ENCODE measurements at places on chromosomes 12 and 14.

DNA sequence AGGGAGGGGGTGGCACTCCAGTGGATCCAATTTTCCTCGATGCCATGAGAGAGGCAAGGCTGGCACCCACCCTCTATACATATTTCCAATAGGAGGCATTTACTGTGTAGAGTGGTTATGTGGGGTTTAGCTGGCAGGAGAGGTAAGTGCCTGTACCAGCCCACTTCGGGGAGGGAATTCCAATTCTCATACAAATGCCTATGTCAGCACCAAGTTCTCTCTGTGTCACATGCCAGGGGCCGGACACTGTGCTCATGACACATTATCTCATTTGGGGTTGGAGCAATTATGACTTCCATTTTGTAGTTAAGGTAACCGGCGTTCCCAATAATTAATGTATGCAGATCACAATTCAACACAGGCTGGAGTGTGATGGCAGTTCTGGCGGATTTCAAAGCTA is 284.3 kb downstream of the KSR2 start:
- H3K27me3 ChIP-seq, result no peaks in the 10 kb centered on the region
- H3K4me1 ChIP-seq, result no peaks in the 10 kb centered on the region
- no peak overlapping the region for H3K4me3 ChIP-seq
- DNase-seq, result no peak
- no peaks in the 10 kb centered on the region for H3K36me3 ChIP-seq

DNA sequence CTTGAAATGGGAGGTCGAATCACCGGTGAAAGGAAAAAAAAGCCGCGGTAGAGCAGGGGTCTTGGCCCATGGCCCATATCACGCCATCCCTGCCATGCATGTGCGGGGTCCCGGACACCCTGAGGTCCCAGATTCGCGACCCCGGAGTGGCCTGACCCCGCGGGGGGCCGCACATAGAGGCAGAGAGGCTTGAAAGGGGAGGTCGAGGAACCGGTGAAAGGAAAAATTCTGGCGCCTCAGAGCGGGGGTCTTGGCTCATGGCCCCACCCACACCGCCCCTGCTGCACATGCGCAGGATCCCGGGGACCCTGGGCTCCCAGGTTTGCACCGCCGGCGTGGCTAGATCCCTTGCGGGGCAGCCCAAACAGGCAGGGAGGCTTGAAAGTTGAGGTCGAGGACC is 319.8 kb downstream of the ALG10 start:
- no peak for DNase-seq
- H3K4me1 ChIP-seq, result no peaks in the 10 kb centered on the region
- H3K4me3 ChIP-seq, result no peak overlapping the region
- H3K27ac ChIP-seq, result no peak overlapping the region

- no peaks in the 10 kb centered on the region for H3K27me3 ChIP-seq
- H3K4me1 ChIP-seq, result peaks cover 36% of the 10 kb centered on the region
- no peak for DNase-seq
- H3K36me3 ChIP-seq, result no peaks in the 10 kb centered on the region
These were observed 117.2 kb downstream of the TTC7B start for GRCh38 chr14:90699016-90699415.

DNA sequence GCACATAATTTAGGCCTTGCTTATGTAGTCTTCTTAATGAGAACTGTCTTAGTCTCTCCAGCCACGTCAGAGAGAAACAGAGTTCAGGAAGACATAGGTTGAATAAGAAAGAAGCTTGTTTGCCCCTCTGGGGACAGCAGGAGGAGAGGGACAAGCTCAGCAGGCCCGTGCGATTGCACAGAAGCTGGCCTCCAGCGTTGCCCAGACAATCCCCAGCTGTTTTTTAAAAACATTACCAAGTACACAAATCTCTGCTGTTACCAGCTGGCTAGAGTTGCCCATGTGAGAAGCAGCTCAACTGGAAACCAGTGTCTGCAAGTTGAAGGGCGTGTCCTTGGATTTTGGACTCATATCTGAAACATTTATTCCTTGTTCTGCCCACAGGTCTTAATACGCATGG is 232.6 kb downstream of the EFCAB11 start:
- H3K27ac ChIP-seq, result no peak overlapping the region
- no peak overlapping the region for H3K4me3 ChIP-seq
- H3K36me3 ChIP-seq, result no peaks in the 10 kb centered on the region
- DNase-seq, result no peak
- H3K4me1 ChIP-seq, result no peaks in the 10 kb centered on the region

DNA sequence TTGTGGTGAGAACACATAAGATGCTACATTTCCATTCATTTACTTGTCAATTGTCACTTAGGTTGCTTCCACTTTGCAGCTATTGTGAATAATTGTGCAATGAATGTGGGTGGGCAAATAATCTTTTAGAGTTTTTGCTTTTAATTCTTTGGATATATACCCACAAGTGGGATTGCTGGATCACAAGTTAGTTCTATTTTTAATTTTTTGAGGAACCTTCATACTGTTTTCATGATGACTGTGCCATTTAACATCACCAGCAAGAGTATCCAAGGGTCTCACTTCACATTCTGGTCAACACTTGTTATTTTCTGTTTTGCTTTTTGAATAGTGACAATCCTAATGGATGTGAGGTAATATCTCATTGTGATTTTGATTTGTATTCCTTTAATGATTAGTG is 10.5 kb downstream of the CLEC6A start:
- DNase-seq, result no peak
- no peaks in the 10 kb centered on the region for H3K4me1 ChIP-seq
- no peaks in the 10 kb centered on the region for H3K36me3 ChIP-seq
- H3K27me3 ChIP-seq, result no peaks in the 10 kb centered on the region
- H3K27ac ChIP-seq, result no peak overlapping the region

GRCh38 chr12:72203764-72204335 is 68.3 kb upstream of the TRHDE start:
- H3K36me3 ChIP-seq, result no peaks in the 10 kb centered on the region
- no peak overlapping the region for H3K27ac ChIP-seq
- H3K4me1 ChIP-seq, result no peaks in the 10 kb centered on the region
- no peak for DNase-seq
- H3K27me3 ChIP-seq, result no peaks in the 10 kb centered on the region

DNA sequence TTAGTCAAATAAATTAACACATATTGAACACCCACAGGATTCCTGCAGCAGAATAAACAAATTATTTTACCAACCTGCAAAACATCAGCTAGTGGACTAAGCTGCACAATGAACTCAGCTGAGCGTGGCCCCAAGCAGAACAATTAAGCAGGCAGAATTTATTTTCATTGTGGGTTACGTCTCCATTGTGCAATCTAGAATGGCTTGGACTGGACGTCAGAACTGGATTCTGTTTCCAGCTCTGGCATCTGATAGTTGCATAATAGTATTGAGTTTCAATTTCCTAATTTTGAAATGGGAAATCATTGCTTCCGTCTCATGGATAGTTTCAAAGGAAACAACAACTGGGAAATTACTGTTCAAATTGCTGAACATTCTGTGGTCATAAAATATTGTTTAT is 35.5 kb upstream of the RERG start:
- DNase-seq, result peak; percentile 69
- no peak overlapping the region for H3K27ac ChIP-seq
- H3K4me1 ChIP-seq, result no peaks in the 10 kb centered on the region
- H3K27me3 ChIP-seq, result no peaks in the 10 kb centered on the region
- no peaks in the 10 kb centered on the region for H3K36me3 ChIP-seq
- no peak overlapping the region for H3K4me3 ChIP-seq

DNA sequence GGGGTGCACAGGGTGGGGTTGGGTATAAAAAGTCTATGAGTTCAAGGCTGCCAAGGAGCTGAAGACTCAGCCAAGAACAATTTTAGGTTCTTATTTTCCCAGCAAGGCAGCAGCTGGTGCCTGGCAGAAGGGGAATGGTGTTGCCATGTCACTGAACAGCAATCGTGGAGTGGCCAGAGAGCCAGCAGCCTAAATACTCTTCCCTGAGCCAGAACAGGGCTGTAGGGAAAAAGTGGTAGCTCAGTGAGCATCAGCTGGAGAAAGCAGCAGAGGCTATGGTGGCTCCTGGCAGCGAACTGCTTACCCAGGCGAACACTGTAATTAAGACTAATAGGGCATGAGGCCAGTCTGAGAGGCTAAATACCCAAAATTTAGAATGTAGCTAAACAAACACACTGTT is 334.9 kb downstream of the RMST start:
- no peak overlapping the region for H3K4me3 ChIP-seq
- no peak overlapping the region for H3K27ac ChIP-seq
- no peaks in the 10 kb centered on the region for H3K4me1 ChIP-seq
- no peaks in the 10 kb centered on the region for H3K36me3 ChIP-seq

- no peak for DNase-seq
- no peak overlapping the region for H3K27ac ChIP-seq
- no peak overlapping the region for H3K4me3 ChIP-seq
- peaks cover 41% of the 10 kb centered on the region for H3K4me1 ChIP-seq
- no peaks in the 10 kb centered on the region for H3K27me3 ChIP-seq
These were observed 1.5 kb upstream of the VAMP1 start for GRCh38 chr12:6471989-6472360.

DNA sequence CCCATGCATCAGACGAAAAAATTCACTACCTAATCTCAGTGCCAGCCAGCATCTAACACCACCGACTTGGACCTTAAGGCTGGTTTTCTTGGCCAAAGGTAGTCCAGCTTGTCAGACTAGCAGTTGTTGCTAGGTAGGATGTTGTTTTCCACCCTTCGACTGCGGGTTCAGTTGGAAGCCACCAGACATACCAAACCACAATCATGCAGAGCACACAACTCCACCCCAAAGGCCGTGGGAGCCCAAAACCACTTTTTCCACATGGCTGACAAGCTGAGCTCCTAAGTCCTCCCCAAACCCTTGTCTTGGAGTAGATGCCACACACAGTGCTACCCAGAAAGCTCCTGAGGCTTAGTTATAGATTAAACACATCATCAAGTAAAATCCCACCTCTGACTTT is 46.8 kb downstream of the LRIG3 start:
- H3K36me3 ChIP-seq, result peaks cover 44% of the 10 kb centered on the region
- no peak overlapping the region for H3K27ac ChIP-seq
- no peaks in the 10 kb centered on the region for H3K27me3 ChIP-seq
- H3K4me3 ChIP-seq, result no peak overlapping the region
- H3K4me1 ChIP-seq, result no peaks in the 10 kb centered on the region

- no peaks in the 10 kb centered on the region for H3K27me3 ChIP-seq
- H3K27ac ChIP-seq, result no peak overlapping the region
- H3K4me1 ChIP-seq, result no peaks in the 10 kb centered on the region
- no peaks in the 10 kb centered on the region for H3K36me3 ChIP-seq
- H3K4me3 ChIP-seq, result no peak overlapping the region
- DNase-seq, result no peak
These were observed 28.2 kb downstream of the TTC8 start for GRCh38 chr14:88852632-88853031.

- DNase-seq, result no peak
- no peaks in the 10 kb centered on the region for H3K36me3 ChIP-seq
These were observed 413 bp downstream of the LRP6 start for GRCh38 chr12:12266389-12266872.

DNA sequence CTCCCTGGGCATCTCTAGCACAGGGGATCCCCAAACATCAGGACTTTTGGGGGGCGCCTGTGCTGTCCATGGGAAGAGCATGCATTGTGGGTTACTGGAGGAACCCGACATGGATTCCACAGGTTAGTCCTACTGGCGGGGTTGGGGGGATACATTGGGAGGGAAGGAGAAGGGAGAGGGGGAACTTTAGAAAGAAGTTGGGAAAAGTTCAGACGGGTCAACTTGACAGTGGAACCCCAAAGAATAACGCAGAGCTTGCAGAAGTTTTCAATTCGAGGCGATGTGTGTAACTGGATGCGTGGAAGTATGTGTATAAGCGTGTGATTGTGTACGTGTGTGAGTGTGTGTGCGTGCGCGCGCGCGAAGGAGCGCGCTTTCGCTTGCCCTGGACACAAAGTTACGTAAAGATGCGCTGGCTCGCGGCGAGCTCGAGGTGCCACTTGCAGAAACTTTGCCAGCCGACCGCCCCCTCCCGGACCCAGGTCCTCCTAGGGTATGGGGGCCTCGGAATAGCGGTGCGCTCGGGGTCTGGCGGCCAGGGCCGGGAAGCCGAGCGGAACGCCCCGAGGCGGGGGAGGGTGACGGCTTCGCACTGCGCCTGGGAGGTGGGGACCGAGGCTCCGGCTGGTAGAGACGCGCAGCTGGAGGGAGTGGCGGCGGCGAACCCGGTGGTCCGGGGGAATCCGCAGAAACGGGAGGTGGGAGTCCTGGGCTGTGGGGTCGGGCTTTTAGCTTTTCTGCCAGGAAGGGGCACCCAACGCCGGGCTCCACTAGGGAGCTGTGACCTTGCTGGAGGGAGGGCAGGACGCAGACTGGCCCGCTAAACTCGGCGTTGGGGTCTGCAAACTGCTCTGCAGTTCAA is 669 bp downstream of the RFX4 start:
- peak overlapping the region; percentile 19 for H3K4me3 ChIP-seq
- H3K27ac ChIP-seq, result no peak overlapping the region
- H3K27me3 ChIP-seq, result peaks cover 100% of the 10 kb centered on the region
- H3K4me1 ChIP-seq, result no peaks in the 10 kb centered on the region

DNA sequence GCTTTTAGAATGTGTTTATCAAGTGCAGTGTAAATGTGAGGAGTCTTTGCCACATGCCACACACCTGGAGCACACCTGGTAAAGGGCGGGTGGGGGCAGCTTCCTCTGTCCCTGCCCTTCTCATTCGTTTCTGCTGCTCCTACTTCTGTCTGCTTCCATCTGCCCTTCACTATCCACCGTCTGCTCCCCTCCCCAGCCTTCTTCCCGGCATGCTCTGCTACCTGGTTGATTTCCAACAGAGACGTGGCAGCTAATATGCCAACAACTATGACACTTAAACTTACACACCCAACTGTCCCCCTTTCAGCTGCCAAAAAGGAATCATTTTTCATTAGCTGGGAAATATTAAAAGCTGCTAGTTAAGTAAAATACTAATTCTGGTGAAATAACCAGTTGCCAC is 9.1 kb upstream of the CARMIL3 start:
- no peak overlapping the region for H3K4me3 ChIP-seq
- no peak overlapping the region for H3K27ac ChIP-seq
- H3K4me1 ChIP-seq, result no peaks in the 10 kb centered on the region
- no peaks in the 10 kb centered on the region for H3K36me3 ChIP-seq
- no peaks in the 10 kb centered on the region for H3K27me3 ChIP-seq

DNA sequence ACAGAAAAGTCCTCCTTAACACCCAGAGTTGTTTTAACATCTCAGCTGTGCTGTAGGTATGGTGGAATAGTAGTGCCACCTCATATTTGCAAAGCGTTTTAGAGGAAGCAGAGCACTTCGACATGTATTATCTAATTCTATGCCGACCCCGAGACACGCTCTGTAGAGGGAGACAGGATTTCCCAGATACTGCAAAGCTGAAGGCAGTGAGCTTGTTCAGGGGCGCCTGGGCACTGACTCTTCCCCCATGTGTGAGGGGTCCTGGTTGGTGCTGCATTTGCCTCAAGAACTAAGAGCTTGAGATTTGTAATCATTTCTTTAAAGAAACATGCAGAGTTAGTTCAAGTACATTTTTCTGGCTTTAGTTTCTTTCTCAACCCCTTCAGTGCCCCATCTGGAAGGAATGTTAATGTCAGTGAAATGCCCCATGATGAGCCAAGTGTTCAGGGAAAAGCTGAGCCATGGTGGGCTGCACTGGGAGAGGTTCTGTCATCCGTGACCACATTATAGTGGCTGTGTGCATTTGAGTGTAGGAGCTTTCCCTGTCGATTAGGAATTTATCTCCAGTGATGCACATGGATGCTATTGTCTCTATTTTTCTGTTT is 66.3 kb downstream of the MBIP start:
- no peak overlapping the region for H3K27ac ChIP-seq
- H3K36me3 ChIP-seq, result no peaks in the 10 kb centered on the region
- DNase-seq, result no peak
- no peaks in the 10 kb centered on the region for H3K27me3 ChIP-seq
- H3K4me3 ChIP-seq, result no peak overlapping the region

Measured in sigmoid colon (tissue), 7 donors.